ENCODE measurements at places on chromosomes 13 and 19.

DNA sequence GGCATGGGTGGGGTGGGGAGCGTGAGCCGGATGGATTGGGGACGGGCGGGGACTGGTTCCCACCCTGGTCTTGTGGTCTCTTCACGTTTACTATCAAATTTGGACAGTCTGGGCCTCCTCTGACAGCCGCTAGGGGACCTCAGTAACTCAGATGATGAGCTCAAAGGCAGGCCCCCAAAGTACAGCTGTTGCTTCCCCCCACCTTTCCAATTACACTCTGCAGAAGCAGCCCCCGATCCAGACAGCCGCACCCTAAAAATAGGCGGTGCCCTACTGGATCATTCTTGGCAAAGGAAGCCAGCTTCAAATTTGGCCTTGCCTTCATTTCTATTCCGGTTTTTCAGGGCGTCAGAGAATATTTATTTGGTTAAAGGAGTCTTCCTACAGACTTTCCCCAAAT is 1.9 kb upstream of the FOXO1 start:
- no peak for DNase-seq

DNA sequence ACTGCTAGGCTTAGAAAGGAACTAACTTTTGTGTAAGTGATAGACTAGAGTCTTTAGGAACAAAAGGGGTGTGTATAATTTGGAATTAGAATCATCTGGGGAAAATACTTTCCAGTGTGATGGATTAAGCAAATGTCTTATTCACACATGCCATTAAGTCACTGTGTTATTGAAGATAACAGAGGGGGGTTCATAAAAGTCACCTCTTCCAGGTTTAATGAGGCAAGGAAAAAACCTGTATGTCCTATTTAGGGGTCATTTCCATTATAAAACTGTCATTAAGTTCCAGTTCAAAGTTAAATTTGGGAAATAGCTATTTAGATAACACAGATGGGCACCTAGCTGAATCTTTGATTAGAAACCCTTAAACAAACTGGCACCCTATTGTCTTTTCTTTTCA is 505.0 kb upstream of the GPC6 start:
- no peak for DNase-seq

GRCh38 chr13:110913322-110914080 is 1.4 kb downstream of the ANKRD10 start:
- DNase-seq: no peak

GRCh38 chr13:93467175-93467574 is 240.6 kb downstream of the GPC6 start:
- no peak for DNase-seq

- DNase-seq: no peak
Observed at GRCh38 chr19:2609389-2610116, 92.9 kb downstream of the GNG7 start.

DNA sequence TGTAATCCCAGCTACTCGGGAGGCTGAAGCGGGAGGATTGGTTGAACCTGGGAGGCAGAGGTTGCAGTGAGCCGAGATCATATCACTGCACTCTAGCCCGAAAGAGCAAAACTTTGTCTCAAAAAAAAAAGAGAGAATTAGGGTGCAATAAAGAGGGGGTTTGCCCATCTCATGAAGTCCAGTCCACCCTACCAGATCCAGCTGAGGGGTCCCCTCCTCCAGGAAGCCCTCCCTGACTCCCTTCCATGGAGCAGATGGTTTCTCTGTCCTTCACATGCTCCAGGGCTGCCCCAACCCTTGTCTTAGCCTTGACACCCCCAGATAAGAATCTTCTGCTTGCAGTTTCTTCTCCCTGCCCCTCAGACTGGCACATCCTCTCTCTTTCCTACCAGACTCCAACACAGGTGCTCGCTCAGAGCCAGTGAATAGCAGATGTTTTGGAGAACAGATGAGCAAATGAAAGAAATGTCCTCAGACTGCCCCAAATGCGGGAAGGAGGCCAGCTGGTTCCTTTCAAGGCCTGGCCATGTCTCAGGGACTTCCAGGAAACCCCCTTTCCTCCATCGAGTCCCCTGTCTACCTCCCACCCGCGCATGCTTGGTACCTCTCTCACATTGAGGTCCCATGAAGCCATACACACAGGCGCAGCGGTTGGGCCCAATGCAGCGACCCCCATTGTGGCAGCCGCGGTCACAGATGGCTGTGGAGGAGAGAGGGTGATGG is 5.0 kb downstream of the FBN3 start:
- DNase-seq: no peak

DNA sequence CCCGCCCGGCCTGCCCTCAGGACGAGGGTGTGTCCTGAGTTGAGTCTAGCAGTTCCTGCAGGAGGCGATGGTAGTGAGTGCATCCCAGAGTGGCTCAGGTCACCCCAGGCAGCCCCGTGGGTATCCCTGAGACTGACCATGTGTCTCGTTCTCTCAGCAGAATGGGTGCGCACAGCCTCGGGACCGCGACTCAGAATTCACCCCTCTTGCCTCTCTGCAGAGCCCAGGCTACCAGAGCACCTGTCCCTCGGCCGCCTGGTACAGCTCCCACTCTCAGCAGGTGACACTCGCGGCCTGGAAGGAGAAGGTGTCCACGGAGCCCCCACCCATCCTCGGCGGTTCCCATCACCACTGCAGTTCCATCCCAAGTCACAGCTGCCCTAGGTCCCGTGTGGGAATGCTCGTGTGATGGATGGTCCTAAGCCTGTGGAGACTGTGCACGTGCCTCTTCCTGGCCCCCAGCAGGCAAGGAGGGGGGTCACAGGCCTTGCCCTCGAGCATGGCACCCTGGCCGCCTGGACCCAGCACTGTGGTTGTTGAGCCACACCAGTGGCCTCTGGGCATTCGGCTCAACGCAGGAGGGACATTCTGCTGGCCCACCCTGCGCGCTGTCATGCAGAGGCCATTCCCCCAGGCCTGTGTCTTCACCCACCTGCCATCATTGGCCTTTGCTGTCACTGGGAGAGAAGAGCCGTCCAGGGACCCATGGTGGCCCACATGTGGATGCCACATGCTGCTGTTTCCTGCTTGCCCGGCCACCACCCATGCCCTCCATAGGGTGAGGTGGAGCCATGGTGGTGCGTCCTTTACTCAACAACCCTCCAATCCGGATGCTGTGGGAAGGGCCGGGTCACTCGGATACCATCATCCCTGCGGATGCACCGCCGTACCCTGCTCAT is 87.1 kb upstream of the MCF2L start:
- DNase-seq: no peak

- DNase-seq: no peak
Observed at GRCh38 chr19:7988307-7988706, 17.1 kb downstream of the ELAVL1 start.

- DNase-seq: no peak
Observed at GRCh38 chr19:42129399-42130253, 2.6 kb downstream of the POU2F2 start.

DNA sequence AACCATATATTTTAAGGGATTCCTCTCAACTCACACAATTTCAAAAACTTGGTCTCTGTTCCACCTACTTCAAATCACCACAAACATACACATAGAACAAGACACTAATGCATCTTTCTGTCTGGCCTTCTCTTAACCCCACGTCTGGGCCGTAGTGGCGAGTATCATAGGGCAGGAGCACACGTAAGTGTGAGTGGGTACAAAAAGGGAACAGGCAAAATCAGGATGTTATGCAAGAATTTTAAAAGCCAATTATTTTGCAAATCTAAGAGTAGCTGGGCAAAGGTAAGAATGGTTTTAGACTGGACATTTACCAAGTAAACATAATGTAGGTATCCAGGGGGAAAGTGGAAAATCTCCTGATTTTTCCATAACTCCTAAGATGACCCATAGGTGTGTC is 35.1 kb downstream of the MTMR6 start:
- DNase-seq: no peak

DNA sequence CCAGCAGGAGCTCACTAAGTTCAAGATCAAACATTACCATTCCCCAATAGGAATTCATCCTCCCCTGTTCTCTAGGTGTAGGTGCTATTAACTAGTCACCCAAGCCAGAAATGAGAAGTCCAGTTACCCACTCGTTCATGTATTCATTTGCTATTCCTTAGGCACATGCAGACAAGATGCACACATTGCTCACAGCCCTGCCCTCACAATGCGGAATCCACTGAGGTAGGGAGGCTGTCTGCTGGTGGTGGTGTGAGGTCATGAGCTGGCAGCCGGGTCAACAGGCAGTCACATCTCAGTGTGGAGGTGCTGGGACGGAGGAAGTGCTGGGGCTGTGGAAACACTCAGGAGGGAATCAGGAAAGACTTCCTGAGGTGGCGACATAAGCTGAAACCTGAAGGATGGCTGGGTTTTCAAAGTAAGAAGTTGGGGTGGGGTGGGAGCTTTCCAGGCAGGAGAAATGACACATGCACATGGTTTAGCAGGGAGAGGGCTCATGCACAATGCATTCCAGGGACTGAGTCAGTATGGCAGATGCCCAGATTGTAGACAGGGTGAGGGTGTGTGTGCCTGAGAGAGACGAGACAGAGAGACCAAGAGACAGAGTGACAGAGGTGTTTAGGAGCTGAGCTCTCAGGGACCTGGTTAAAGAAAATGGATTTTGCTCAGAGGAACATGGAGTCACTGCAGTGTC is 117.6 kb downstream of the USP12 start:
- no peak for DNase-seq

DNA sequence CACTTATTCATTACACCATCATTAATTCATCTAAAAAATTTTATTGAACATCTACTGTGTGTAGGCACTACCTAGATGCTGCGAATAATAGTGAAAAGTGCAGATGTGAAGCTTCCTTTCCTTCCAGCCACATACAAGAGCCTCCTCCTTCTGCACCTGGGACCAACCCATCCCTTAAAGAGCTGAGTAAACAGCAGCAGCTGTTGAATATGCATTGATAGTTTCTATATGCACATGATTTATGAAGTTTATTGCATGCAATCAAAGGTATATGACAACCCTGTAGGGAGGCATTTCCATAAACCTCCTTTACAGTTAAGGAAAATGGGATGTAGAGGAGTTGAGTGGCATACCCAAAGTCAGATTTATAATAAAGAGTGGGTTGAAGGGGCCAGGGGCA is 110.3 kb upstream of the IPO5 start:
- no peak for DNase-seq

- DNase-seq: peak; percentile 22
Observed at GRCh38 chr19:46299004-46299509, 2.2 kb downstream of the HIF3A start.

DNA sequence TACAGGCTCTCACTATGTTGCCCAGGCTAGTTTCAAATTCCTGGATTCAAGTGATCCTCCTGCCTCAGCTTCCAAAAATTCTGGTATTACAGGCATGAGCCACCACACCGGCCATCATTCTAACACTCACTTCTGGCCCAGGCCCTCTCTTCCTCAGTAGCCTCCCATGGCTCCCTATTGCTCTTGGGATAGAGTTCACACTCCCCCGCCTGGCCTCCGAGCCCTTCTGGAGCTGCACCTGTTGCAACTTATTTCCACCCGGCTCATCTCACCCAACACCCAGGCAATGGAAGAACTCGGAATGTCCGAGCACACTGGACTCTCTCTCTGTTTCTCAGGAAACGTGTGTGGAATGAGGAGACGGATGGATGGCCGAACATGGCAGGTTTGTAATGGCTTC is 9.0 kb upstream of the SBK3 start:
- peak; percentile 55 for DNase-seq

GRCh38 chr13:84025824-84026223 is 143.6 kb upstream of the SLITRK1 start:
- no peak for DNase-seq

DNA sequence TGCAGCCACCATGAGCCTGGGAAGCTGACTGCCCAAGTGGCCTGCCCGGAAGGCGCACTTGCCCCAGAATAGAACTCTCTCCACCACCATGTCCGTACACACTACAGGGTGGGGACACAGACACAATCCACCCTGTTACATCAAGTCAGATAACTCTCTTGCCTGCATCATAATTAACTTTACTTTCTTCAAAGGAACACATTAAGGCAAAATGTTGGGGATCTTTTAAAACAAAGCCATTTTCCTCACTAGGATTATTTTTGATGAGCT is 23.3 kb upstream of the VSTM2B start:
- no peak for DNase-seq

GRCh38 chr13:52931539-52932431 is 83.3 kb upstream of the PCDH8 start:
- DNase-seq: no peak

- DNase-seq: no peak
Observed at GRCh38 chr13:113220141-113220598, 10.8 kb downstream of the CUL4A start.

GRCh38 chr19:40279120-40279551 is 6.0 kb downstream of the AKT2 start:
- DNase-seq: peak; percentile 67

- no peak for DNase-seq
Observed at GRCh38 chr13:87677496-87678371, 6.6 kb downstream of the SLITRK5 start.

DNA sequence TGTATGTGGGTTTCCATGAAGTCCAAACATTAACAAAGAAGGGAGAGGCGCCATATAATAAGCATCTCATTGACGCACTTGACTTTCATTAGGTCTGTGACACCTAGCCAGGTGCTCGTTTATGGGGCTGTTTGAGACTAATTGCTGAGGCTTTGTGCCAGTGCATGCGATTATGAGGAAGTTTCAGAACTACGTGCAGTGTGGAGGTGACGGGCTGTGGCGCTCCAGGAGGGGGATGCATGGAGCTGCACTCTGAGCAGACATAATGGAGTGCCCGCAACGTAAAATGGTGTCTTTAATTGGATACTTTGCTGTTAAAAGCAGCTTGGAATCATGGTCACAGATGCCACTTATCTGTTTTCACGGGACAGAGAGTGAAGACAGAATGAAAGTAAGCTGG is 223.2 kb downstream of the FGF9 start:
- no peak for DNase-seq

DNA sequence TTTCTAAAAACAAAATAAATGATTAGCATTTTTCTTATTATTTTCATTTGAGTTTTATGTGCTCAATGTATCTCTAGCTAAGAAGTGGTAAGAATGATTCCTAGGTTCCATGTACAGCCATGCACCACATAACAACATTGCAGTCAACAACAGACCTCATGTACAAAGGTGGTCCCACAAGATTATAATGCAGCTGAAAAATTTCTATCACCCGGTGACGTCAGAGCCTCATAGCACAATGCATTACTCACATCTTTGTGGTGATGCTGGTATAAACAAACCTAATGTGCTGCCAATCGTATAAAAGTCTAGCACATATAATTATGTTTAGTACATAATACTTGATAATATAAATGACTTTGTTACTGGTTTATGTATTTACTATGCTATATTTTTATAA is 120.5 kb downstream of the SLC7A1 start:
- no peak for DNase-seq

GRCh38 chr19:10258080-10258710 is 6.2 kb downstream of the MRPL4 start:
- no peak for DNase-seq

DNA sequence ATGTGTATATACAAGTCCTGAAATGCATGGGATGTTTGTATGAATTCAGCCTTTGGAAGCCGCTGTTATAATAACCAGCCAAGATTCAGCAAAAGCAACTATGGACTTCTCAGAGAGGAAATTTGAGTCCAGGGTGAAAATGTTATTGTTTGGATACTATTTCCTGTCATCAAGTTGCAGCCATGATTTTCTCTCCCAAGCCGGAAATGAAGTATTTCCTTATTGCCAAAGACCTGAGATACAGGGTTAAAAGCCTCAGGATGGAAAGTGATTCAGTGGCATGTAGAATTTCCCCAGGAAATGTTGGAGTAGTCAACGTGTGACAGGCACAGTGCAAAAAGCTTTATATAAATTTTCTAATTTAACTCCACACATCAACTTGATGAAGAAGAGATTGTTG is 133.9 kb downstream of the IRS2 start:
- no peak for DNase-seq

GRCh38 chr13:60837806-60838205 is 440.8 kb downstream of the TDRD3 start:
- no peak for DNase-seq

All from G401 (cell line).